ENCODE measurements at places on chromosomes 16 and 17.

GRCh38 chr17:29090750-29091605 lies 48.0 kb downstream of the PIPOX start:
- DNase-seq = no peak

DNA sequence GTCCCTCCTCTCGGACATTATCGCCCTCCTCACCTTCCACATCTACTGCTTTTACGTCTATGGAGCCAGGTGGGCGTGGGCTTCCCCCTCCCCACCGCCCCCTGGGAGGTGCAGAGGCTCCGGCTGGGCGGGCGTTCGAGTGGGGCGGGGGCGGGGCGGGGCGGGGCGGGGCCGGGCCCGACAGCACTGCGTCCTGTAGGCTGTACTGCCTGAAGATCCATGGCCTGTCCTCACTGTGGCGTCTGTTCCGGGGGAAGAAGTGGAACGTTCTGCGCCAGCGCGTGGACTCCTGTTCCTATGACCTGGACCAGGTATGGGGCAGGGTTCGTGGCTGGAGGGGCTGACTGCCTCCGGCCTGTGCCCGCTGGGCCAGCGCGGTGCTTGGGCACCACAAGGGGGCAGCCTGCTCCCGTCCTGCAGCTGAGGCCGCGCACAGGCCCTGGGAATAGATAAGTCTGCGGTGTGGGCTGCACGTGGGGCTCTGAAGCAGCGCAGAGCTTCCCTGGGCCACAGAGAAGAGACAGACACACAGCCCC lies 9.2 kb downstream of the PIGQ start:
- DNase-seq = no peak

DNA sequence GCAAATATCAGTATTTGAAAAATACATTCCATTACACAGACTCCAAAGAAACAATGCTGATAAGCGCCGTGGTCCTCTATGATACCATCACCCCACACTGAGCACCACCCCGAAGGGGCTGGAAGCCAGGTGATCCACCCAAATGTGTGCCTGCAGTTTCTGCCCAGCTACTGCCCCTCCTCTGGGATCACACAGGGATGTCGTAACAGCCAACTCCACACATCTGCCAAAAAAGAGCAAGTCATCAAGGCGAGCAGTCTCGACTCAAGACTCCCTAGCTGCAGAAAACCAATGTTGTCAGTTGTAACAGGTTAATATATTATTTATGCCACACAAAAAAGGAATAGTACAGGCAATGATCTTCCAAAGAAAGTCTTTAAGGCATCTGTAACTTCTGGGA lies 21.0 kb downstream of the CYB5D2 start:
- DNase-seq = no peak

GRCh38 chr17:62164747-62165722 lies 100.0 kb upstream of the MED13 start:
- no peak for DNase-seq

DNA sequence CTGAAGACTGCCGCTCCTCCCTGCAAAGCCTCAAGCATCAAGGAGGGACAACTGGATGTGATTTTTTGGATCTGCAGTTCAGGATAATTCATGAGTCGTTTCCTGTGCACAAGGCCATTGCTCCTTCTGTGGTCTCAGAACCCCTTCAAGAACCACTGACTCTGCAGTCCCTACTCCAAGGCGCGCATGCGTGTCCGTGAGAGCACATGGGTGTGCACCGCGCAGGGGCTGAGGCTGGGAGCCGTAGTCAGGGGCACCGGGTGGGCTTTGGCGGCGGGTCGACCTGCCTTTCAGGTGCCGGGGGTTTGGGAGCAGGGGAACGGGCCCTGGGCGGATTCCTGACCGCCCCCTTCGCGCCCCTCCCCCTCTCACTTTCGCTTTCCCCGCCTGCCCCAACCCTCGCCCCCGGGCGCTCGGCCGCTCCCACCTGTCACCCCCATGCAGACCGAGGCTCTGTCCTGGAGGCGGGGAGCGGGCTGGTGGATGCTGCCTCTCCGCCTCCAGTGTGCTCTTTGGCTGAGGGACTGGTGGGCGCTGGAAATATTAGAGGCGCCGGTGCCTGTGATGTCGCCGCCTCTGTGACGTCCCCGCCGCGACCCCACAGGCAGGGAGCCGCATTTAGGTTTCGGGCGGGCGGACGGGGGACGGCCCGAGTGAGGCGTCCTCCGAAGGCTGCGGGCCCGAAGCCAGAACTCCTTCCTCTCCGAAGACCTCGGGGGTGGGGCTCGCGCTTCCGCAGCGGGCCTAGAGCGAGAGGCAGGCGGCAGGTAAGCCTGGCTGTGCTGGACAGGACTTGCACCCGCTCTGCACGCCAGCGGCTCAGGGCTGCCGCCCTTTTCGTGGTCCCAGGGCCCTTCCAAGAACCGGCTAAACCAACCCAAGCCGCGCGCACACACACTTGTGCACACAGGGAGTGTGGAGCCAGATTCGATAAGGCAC lies at the start of gene SPATA32:
TSS of gene SPATA32 (minus strand) at position 518 of the 939 bp plus-strand sequence. CDS start at position 440, 78 bp downstream.
- no peak for DNase-seq

- no peak for DNase-seq
Observed at GRCh38 chr16:27311448-27311830, 2.3 kb upstream of the IL4R start.

GRCh38 chr16:88970050-88970449 lies 7.0 kb downstream of the CBFA2T3 start:
- DNase-seq = no peak

DNA sequence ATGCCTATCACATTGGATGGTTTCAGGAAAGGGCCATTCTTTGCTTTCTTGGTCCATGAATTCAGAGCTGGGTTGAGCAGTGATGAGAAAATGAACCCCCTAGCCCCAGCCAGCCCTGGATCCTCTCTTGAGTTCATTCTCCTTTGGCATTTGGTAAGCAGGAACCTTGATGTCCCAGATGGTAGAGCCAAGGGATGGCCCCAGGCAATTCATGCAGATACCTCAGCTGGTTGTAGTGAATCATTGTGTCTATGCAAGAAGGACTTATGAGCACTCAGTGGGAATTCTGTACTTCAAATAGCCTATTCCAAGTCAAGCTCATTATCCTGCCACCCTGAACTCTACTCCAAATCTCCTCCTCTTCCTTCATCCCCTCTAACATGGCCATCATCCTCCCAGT lies 412.7 kb downstream of the UTP18 start:
- no peak for DNase-seq

DNA sequence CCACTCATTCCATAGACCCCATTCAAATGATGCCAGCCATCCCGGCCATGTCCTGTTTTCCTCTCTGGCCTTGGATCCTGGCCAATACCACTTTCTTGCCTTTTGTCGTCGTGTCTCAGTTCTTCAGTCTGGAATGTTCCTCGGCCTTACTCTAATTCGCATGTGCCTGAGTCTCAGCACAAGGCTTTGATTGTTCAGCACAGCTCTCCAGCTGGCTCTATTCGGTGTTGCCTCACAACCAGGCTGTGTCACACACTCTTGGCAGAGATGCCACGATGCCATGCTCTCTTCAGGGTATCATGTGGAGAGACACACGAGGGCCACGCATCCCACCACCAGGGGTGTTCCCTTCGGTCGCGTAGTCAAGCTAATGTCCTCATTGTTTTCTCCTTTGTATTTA lies 1.8 kb upstream of the VPS4A start:
- DNase-seq = no peak

Measured in NCI-H446 treated with DMSO at 0.1 percent for 48 hours (cell line).